ENCODE measurements at places on chromosomes 1 and 21.

GRCh38 chr1:160193091-160193819 lies 2.9 kb downstream of the CASQ1 start:
- DNase-seq: peak; percentile 87

DNA sequence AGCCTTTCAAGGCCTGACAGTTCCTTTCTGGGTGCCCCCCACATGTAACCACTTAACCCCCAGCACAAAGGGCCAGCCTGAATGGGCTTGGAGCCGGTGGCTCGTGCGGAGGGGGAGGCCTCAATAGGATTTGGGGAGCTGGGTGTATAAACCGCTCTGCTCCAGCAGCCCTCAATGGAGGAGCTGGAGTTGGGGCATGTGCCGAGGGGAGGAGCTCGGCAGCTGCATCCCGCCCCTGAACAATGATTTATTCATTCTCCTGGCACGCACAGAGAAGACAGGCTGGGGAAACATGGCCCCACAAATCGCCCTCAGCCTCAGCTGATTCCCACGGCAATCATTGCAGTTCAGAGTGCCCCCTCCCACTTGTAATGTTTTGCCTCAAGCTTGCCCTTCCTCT lies 6.9 kb upstream of the C1orf216 start:
- DNase-seq: no peak

GRCh38 chr1:148373192-148373925 lies 109.7 kb downstream of the PPIAL4G start:
- DNase-seq: no peak

DNA sequence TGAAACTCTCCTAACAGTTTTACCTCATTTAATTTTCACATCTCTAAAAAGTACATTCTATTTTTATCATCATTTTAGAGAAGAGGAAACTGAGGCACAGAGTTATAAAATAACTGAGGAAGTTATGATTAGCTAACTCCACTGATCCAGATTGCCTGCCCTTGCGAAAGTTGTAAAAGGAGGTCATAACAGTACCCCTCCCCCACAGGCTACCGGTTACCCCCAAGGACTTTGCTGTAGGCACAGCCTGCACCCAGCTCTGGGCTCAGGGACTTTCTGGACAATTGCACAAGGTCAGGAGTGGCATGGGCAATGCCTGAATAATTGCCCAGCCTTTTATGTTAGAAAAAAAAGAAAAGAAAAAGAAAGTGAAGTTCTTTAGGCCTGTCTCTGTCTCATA lies 22.7 kb downstream of the PIGM start:
- DNase-seq: no peak

- DNase-seq: no peak
These were observed 89.2 kb downstream of the TTLL7 start for GRCh38 chr1:83909687-83910086.

DNA sequence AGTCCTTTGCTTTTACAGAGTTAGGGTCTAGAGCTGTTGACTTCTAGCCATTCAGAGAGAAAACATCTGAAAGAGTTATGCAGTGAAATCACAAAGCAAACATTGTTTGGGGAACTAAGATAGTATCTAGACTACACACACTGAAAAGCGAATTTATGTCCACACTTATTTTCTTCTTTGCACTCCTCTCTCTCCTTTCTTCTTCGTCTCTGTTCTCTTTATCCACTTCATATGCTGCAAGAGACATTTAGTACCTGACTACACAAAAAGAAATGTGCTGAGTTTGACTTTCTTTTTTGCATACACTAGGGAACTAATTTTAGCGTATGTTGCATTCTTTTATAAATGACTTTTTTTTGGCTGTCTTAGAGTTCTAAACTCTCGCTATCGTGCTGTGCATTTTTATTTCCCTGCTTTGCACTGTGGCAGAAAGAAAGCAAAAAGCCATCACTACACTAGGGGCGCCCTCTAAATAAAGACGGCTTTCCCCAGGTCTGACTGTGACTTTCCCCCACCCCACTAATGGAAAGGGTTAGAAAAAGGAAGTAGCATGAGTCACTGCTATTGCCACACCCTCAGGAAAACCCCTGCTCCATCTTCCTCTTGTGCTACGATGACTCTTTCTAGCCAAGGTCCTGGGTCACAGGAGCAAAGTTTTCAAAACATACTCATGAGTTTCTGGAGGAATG lies 65.7 kb downstream of the MAP3K7CL start:
- DNase-seq: peak; percentile 73

- DNase-seq: no peak
These were observed 10.2 kb upstream of the GNB1 start for GRCh38 chr1:1900883-1901640.

- DNase-seq: no peak
These were observed at the start of gene ESRRG for GRCh38 chr1:216723274-216723780. ESRRG (minus strand) TSS chr1:216723429; CDS start chr1:216723299, 130 bp downstream.

GRCh38 chr1:178300352-178300699 lies 196.4 kb downstream of the CLEC20A start:
- no peak for DNase-seq

- DNase-seq: no peak
These were observed 121.4 kb downstream of the TGFBR3 start for GRCh38 chr1:91764471-91765115.

DNA sequence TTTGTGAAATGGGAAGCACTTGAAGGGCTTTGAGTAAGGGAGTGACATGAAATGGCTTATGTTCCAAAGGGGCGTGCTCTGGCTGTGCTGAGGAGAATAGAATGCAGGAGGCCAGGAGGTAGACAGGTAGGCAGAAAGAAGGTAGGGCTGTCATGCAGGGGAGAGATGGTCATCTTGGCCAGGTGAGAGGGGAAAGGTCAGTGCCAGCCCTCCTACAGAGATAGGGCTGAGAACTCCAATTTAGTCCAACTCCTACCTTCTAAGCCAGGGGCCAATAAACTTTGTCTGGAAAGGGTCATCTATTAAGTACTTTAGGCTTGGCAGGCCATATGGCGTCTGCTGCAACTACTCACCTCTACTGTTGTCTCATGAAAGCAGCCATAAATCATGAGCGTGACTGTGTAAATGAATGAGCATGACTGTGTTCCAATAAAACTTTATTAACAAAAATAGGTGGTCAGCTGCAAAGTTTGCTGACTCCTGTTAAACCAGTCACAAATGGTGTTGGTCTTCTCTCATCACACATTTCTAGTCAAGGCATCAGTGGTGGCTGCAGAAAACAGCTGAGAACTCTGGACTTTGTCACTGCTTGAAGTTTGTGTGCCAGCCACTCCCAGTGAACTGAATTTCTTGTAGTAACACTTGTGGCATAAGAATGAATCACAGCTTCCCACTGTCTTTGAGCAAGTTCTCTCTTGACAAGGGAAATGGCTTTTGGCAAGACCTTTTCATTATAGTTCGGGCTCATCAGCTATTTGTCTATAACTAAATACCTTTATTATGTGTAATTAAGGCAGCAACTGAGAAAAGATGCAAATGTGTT lies 32.0 kb upstream of the CD2 start:
- no peak for DNase-seq

DNA sequence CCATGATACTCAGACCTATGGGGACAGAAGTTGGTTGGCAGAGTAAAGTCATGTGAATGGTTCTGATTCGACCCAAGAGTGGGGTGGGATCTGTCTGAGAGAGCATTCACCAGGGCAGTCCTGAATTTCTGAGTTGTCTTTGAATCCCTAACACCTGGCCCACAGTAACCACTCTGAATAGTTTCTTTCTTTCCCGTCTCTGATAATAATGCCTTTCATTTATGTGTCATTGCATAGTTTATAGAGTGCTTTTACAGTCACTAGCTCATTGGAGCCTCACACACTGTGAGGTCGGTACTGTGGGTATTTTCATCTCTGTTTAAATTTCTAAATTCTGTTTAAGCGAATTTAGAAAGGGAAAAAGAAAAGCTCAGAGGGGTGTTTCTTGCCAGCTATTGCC lies 147.1 kb downstream of the C1orf21 start:
- DNase-seq: no peak

- no peak for DNase-seq
These were observed 163.3 kb downstream of the DHRS3 start for GRCh38 chr1:12454406-12455391.

DNA sequence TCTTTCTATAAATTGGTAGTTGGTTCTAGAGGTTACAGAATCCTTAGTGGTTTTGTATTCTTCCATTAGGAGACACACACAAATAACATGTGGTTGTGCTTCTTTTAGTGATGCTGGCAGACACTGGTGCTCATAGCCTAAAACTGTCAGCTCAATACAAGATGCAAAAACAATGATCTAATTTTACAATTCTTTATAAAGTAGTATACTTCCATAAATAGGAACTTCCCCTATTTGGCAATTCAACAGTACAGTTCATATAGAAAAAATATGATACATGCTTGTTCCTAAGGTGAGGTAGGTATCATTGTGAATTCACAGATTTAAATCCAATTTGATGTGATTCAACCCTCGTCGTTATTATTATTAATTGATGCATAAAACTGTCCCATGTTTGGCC lies 20.8 kb upstream of the CCDC17 start:
- no peak for DNase-seq

DNA sequence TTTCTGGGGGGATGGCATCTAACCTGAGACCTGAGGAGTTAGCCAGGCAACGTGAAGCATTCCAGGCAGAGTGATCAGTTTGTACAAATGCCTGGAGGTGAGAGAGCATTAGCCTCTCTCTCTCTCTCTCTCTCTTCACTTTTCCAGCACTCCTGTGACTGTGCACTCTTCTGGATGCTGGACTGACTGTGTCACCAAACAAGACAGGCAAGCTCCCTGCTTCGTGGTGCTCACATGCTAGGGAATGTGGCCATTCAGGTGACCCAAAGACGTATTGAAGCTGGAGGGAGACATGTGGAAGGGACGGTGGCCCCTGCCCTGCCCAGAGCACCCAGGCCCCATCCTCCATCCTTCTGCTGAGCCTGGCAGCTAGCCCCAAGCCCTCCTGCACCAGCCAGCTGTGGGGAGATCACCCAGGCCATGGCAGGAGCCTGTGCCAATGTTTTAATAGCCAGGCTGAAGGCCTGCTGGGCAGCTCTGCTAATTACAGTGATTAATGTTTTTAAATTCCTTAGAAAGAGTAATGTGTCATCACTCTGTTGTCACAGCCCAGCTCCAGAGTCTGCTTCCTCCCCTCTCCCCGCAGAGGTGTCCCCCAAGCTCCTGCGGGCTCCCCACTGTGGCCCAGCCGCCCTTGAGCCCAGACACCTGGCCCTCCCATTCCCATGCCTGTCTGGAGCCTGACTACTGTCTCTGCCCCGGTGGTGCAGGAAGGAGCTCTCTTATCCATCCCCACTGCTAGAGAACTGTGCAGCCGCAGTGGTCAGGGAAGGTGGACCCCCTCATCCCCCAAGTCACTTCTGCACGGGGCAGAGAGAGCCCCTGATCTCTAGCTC lies 48.9 kb downstream of the UBIAD1 start:
- no peak for DNase-seq

DNA sequence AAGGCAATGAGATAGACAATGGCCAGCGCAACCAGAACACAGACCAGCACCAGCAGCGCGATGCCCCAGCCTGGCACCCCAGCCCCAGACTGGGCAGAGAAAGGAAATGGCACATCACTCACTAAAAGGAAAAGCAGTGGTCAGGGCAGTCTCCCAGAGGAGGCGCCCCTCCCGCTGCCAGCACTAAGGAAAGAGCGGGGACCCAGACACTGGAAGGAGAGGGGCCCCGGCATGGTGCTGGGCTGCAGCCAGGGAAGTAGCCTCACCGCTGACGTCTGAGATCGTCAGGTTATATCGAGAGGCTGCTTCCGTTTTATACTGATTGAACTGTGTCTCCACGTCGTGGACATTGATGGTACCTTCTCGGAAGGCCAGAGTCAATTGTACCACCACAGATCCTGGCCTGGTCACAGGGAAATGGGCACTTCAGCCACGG lies 13.8 kb downstream of the TRIM46 start:
- DNase-seq: no peak

DNA sequence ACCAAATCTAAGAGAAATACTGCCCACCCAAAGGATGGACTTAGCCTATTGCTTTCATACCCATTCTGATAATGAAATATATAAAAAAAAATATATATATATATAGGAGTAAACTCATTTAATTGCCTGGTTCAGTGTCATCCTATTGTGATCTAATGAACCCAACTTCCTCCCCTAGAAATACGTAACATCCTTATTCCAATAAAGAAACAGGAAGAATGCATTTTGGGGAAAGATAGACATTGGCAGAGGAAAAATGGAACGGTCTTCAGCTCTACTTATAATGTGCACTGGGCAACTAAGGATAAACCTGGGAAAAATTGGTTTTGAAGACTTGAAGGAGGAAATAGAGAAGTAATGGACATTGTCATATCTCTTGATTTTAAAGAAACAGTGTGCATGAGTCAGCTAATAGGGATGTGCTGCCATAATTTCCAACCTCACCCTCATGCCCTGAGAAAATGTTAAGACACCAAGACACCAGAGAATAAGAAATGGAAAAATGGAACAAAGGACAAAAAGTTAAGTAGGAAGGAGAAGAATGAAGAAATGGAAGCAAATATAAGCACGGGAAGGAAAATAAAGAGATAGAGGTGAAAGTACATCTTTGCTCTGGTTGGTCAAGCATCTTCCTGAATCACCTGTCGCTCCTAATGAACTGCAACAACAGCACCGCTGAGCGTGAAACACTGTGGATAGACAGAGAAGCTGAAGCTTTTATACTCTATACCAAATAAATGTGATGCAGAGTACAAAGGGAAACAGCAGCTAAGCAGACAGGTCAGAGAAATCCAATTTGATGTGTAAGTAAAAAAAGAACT lies 5.4 kb downstream of the UBR4 start:
- DNase-seq: no peak

DNA sequence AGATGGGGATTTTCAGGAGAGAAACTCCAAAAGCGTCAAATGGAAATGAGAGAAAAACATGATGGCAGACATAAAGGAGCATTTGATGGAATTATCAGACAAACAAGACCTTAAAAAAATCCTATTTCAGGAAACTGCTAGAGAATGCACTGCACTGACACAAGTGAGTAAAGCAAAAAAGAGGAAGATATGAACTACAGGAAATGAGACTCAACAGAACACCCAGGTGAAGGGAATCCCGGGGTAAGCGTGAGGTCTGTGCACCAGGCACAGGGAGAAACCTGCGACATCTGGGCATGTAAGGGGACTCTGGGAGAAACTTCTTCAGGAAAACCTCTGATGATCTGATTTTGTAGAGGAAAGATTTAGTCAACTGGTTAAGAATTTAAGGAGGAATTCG lies 2.8 kb downstream of the TARBP1 start:
- DNase-seq: no peak

DNA sequence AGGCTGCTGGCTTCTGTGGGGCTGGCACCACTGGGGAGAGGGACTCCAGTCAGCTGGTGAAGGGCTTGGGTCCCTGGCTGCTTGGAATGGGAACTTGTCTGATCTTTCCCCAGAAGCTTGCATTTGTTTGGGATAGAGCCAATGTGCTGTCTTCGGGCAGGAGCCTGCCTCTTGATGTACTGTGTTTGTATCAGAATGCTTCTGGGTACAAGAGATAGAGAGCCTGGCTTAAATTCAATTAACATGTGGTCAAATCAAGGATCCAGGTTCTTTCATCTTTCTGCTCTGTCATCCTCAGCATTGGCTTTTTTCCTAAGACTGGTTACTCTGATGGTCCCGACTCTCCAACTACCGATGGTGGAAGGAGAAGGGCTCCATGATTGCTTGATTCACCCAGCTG lies 16.0 kb upstream of the PROK1 start:
- no peak for DNase-seq

- DNase-seq: no peak
These were observed 198.2 kb upstream of the APP start for GRCh38 chr21:26368591-26369320.

- DNase-seq: no peak
These were observed 600 bp downstream of the ASTN1 start for GRCh38 chr1:177163844-177164379.

- DNase-seq: no peak
These were observed 32.5 kb upstream of the CACHD1 start for GRCh38 chr1:64437453-64437852.

GRCh38 chr1:222653178-222653827 lies 35.4 kb downstream of the MIA3 start:
- no peak for DNase-seq
